ENCODE measurements at places on chromosomes 4 and X.

GRCh38 chr4:100461807-100462605 lies 55.8 kb downstream of the EMCN start:
- peak; percentile 64 for DNase-seq

- DNase-seq, result no peak
Observed at GRCh38 chrX:118558926-118559325, 63.3 kb downstream of the DOCK11 start.

DNA sequence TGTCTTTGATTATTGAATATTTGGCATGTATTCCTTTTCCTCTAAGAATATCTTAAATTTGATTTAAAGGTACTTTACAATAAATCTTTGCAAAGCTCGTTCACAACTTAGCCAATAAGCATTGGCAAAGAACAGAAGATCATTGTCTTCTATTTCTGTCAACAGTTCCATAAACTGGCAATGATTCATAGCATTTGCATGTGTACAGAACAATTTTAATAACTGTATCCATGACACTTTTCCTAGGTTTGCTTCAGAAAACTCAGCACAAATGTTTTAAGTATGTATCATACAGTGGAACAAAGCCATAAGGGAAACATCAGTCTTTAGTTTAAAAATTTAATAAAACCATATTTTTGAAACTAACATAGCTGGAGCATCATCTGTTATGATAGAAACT lies 462.7 kb upstream of the RPS6KA3 start:
- peak; percentile 77 for DNase-seq

GRCh38 chr4:85180533-85180932 lies 214.0 kb upstream of the WDFY3 start:
- DNase-seq, result no peak

GRCh38 chr4:184434501-184435066 lies 39.8 kb downstream of the IRF2 start:
- DNase-seq, result peak; percentile 30

- no peak for DNase-seq
Observed at GRCh38 chrX:153669174-153669890, 4.3 kb downstream of the PNCK start.

- DNase-seq, result peak; percentile 79
Observed at GRCh38 chrX:34656842-34657725, at the start of gene TMEM47. Gene TMEM47 (minus strand): TSS chrX:34657285. CDS start chrX:34657029, 256 bp downstream.

DNA sequence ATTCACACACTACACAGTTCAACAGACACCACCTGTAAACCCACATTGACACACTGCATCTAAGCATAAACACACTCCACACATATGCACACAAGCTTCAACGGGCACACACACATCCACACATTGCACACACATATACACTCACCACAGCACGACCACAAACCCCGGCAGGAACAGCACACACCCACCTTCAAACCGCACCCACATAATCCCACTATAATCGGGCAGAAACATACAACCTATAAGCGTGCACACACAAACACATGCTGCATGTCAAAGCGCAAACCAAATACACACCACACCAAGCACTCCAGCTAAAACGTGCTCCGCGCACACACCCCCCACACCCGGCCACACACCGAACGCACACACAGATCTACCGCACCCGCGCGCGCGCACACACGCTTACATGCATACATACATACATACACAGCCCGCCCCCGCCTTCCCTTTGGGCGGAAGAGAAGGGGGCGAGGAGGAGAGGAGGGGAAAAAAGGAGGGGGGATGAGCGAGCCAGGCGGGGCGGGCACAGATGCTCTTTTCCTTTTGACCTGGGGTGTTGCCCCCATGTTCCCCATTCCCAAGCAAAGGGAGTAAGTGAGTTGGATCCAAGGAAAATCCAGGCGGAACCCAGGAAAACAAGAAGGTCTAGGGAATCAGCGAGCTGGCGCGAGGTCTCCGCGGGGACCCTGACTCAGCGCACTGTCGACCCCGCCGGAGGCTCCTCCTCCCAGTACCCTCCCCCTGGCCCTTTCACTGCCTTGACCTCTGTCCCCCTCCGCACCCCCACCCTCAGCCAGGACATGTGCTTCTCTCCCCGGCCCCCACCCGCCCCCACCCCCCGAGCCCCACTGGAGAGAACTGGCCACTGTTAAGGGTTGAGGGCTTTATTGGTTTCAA lies 9.9 kb downstream of the ARHGAP36 start:
- no peak for DNase-seq

GRCh38 chr4:174388461-174389145 lies 104.9 kb downstream of the CEP44 start:
- DNase-seq, result no peak
